ENCODE measurements at places on chromosomes 6 and 20. TPM values are rescaled to one million over a fixed set of nuclear protein-coding genes. Genes with fewer than 3 reads are reported as not detected.

MUC22 gene
- not detected for total RNA-seq

PPP1R16B gene
- total RNA-seq: not detected

TFAP2A gene
- total RNA-seq: 78.2 TPM

TSBP1 gene
- not detected for total RNA-seq

DSP gene
- 163 TPM for total RNA-seq

FOXS1 gene
- not detected for total RNA-seq

PFDN6 gene
- 54.7 TPM for total RNA-seq

IMPG1 gene
- not detected for total RNA-seq

NDRG3 gene
- 10.3 TPM for total RNA-seq

ISM1 gene
- total RNA-seq: 1.3 TPM

ATP6V1G2 gene
- 2.4 TPM for total RNA-seq

PRR18 gene
- not detected for total RNA-seq

LHFPL5 gene
- total RNA-seq: not detected

SAMD5 gene
- total RNA-seq: 2.3 TPM

LAMA2 gene
- 3.9 TPM for total RNA-seq

RGS17 gene
- total RNA-seq: 2.5 TPM

SNAI1 gene
- 0.23 TPM for total RNA-seq

CFB gene
- total RNA-seq: 24.6 TPM

PEX6 gene
- 25.8 TPM for total RNA-seq

GPX5 gene
- not detected for total RNA-seq

CENPB gene
- 54.8 TPM for total RNA-seq

MRAP2 gene
- total RNA-seq: 0.15 TPM

Measured in MCF 10A (cell line).